GM12864 (cell line): ENCODE measurements at places on chromosomes 5 and 9.

GRCh38 chr5:176677209-176677939 lies 30.1 kb downstream of the TSPAN17 start:
- no peak for DNase-seq

DNA sequence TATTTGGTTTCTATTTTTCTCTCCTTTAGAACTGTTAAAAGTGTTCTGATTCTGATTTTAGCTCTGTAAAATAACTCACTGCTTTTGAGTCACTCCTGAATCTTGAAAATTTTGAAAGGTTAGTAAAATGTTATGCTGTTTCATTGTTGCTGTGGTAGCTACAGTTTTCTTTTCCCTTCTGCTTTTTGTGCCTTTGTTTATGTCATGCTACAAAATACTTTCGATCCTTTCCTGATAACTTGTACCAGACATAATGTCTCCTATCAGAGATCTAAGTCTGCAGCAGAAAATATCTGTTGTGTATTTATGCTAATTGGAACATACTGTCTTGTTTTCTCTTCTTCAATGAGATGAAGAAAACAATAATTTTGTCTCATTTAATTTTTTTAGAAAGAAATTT lies 26.9 kb upstream of the CEP120 start:
- no peak for DNase-seq

GRCh38 chr5:33474931-33475499 lies 34.2 kb downstream of the TARS1 start:
- no peak for DNase-seq

DNA sequence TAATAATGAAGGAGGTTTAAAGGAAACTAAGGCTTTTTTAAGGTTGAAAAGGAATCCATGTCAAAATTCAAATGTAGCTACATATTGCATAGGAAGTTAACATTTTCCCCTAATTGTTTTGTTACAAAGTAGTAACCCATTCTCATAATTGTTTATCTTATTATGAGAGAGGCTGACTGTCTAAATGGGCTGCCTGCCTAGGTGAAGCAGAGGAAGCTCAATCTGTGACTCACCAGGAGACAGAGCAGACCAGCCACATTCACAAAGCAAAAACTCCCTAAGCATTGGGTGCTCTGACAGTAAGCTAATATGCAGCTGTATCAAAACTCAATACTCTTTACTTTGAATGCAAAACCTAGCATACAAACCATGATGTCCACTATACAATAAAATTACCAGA lies 208.5 kb downstream of the ROR2 start:
- DNase-seq = no peak

DNA sequence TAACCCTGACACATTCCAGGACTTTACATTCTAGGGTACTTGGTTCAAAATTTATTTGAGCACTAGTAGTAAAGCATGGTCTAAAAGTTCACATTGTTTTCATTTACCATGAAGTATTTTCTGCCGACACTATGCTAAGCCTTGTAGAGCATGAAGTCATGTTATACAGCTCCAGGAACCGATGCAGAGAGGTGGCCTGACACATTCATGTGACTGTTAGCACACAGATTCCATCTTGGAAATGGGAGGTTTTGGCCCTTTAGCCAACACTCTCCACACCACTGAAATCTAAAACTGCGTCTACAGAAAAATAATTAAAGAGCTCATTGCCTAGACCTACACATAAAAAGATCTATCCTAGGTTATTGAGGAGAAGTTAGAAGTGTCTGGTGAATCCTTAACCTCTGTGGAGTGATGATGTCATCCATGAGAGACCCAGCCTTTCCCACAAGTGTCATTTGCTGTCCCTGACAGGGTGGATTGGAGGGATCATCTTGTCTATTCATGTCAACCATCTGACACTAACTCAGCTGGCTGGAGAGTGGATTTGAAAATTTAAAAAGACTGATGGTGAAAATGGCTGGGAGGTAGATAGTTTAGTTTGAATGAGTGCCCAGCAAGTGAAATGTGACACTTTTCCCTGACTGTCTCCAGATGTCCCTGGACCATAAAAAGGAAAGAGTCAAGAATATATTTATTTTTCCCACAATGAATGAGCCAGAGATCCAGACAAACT lies 1.3 kb downstream of the RANBP3L start:
- DNase-seq = no peak

GRCh38 chr9:130051855-130052254 lies 1.9 kb upstream of the GPR107 start:
- no peak for DNase-seq

DNA sequence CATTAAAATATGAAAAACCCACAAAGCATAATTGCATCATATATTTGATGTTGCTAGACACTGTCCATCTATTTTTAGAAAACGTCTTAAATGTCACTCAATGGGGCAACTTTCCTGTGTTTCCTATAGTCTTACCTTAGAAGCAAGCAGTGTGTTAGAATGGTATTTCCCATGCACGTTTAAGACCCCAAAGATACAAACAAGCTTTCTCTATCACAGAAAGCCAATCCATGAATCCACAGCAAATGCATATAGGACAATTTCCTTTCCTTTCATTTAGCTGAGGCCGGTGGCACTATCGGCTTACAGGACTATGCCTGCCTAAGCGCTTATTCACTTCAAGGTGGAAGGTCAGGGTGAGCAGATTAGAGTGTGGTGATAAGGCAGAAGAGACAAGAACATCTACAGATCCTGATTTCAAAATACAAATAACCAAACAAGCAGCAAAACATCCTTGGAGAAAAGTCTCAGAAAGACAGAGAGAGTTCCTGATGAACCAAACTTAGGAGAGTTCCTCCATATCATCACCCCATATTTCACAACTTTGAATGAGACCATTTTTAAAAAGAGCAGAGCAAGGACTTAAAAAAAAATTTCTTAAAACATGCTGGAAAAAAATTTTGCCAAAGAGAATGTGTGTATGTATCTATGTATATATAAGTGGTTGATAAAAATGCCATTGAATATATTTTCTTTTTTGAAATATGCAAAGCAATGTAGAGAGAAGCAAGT lies 57.2 kb downstream of the MEF2C start:
- no peak for DNase-seq

DNA sequence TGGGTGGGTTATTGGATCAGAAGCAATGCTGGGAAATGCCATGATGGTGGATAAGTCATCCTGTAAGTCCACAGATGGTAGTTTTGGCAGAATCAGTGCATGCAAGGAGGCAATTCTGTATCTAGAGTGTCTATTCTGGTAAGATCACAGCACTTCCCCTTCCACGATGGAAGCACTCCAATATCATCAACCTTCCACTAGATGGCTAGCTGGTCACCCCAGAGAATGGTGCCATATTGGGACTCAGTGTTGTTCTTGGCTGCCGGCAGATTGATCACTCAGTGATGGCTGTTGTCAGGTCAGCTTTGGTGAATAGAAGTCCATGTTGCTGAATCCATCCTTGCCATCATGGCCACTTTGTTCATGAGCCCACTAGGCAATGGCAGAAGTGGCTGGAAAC lies 553.5 kb downstream of the CSNK1G3 start:
- no peak for DNase-seq

GRCh38 chr5:175321927-175322532 lies 122.0 kb downstream of the DRD1 start:
- no peak for DNase-seq

DNA sequence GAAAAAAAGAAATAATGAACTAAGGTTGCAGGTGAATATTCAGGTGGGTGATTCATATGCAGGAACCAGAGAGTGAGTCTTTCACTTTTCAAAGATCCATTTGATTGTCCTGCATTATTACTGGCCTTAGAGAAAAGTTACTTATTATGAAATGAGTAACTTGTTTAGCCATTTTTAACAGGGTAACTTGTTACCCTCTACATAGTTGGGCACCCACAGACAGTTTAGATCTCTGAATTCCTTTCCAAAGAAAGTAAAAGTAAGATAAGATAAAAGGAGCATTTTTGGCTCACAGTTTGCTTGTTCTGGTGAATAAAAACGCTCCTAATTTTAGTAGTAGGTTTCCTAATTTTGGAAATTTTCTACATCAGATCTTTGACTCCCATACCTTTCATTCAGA lies 54.1 kb upstream of the DAB2 start:
- no peak for DNase-seq

GRCh38 chr5:90675222-90675621 lies 116.6 kb downstream of the ADGRV1 start:
- DNase-seq = no peak

GRCh38 chr5:43396762-43397304 lies 15.4 kb downstream of the CCL28 start:
- DNase-seq = no peak

- no peak for DNase-seq
These were observed 7.1 kb downstream of the RXRA start for GRCh38 chr9:134333234-134333873.

DNA sequence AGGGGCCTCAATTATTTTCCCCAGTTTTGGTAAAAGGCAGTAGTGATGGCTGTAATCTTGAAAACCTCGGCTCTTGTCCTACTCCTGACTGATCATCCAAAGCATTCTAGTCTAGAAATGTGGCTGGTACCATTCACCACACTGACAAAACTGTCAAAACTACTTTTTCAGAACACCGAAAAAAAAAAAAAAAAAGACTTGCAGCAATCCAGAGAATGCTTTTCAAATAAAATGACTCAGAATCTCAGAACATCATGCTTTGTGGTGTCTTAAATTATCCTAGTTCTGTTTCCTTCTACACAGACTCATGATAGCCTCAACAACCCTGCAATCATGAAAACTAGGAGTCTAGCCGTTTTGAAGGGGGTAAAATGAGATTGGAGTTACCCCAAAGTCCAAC lies 13.4 kb downstream of the SLC28A3 start:
- no peak for DNase-seq

DNA sequence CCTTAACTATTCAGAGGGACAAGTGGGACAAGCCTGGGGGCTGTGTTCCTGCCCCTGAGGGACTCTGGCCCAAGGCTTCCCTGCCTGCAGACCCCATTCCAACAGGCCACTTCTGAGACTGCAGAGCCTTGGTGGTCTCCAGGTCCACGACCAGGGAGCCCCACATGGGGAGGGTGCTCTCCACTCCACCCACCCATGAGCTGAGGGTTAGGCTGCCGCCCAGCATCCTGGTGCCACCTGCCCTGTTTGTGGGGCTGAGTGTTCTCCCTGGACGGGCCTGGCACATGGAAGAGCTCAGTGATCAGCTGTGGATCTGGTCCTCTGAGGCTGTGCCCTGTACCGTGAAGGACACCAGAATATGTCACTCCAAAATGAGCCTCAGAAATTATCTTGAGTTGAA lies 2.5 kb upstream of the ABO start:
- DNase-seq = no peak

GRCh38 chr5:32474209-32474854 lies 29.8 kb upstream of the ZFR start:
- no peak for DNase-seq

- DNase-seq = no peak
These were observed 310.4 kb downstream of the ACTL7B start for GRCh38 chr9:108545436-108545835.

- no peak for DNase-seq
These were observed 77.0 kb downstream of the OXCT1 start for GRCh38 chr5:41793141-41793770.

GRCh38 chr9:129267141-129267540 lies 89.1 kb upstream of the IER5L start:
- no peak for DNase-seq

DNA sequence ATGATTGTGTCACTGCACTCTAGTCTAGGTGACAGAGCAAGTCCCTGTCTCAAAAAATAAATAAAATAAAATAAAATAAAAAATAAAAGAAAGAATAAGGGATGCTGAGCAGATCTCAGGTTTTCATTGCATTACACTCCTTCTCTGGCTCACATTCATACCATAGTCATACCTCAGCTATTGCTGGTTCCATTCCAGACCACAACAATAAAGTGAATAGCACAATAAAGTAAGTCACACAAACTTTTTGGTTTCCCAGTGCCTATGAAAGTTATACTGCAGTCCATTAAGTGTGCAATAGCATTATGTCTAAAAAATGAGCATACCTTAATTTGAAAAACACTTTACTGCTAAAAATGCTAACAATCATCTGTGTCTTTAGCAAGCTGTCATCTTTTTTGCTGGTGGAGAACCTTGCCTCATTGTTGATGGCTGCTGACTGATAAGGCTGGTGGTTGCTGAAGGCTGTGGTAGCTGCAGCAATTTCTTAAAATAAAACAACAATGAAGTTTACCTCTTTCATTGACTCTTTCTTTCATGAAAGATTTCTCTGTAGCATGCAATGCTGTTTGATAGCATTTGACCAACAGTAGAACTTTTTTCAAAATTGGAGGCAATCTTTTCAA lies 415.7 kb downstream of the ZNF608 start:
- no peak for DNase-seq

GRCh38 chr9:4508907-4509589 lies 18.8 kb downstream of the SLC1A1 start:
- no peak for DNase-seq

GRCh38 chr5:10580531-10581423 lies 16.9 kb downstream of the ANKRD33B start:
- DNase-seq = no peak

DNA sequence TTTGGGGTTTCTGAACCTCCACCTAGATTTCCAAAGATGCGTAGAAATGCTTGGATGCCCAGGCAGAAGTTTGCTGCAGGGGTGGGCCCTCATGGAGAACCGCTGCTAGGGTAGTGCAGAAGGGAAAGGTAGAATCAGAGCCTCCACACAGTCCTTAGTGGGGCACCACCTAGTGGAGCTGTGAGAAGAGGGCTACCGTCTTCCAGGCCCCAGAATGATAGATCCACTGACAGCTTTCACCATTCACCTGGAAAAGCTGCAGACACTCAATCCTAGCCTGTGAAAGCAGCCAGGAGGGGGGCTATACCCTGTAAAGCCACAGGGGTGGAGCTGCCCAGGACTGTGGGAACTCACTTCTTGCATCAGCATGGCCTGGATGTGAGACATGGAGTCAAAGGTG lies 13.3 kb upstream of the HSDL2 start:
- DNase-seq = no peak

GRCh38 chr5:73735032-73735734 lies 109.2 kb downstream of the ARHGEF28 start:
- DNase-seq = no peak

- DNase-seq = no peak
These were observed 9.3 kb downstream of the CSF1R start for GRCh38 chr5:150077060-150077459.

DNA sequence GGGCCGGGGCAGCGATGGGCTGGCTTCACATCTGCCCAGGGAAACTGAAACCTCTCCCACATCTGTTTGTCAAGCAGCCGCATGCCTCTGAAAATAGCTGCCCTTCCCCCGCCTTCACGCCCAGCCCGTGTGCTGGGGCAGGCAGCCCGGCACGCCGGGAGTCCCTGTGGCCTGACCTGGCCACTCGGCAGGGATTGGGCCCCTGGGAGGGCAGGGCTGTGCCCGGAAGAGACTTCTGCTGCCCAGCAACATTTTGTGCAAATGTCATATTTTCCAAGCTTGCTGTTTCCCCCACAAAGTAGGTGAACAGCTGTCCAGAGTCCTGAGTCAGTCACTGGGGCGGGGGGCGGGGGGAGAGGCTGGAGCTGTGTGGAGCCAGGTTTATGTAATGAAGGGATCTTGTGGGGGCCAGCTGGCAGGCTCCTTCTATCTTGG lies 8.2 kb downstream of the COL27A1 start:
- no peak for DNase-seq

- DNase-seq = no peak
These were observed 187.5 kb downstream of the ADGRV1 start for GRCh38 chr5:90746119-90746518.
